ENCODE measurements at places on chromosomes 16 and 17.

DNA sequence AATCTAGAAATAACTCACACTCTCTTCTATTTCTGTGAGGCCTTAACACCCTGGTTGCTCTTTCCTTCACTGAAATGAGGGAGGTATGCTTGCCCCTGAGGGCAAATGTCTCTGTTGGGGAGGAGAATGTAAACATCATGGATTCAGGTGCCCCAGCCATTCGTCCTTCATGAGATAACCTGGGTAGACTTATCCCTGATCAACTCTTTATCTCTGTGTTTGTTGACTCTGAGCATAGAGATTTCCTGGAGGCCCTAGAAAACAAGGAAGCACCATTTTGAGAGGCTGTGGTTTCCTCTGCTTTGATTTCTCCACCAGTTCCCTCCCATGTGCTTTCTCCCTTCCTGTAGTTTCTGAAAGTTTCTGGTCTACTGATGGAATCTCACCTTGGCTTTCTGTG lies 77.3 kb downstream of the PHKB start:
- DNase-seq, result no peak

- DNase-seq, result no peak
These were observed 41.8 kb downstream of the NOL11 start for GRCh38 chr17:67759355-67760171.

- no peak for DNase-seq
These were observed 1.8 kb upstream of the SHISA9 start for GRCh38 chr16:12899529-12900143.

DNA sequence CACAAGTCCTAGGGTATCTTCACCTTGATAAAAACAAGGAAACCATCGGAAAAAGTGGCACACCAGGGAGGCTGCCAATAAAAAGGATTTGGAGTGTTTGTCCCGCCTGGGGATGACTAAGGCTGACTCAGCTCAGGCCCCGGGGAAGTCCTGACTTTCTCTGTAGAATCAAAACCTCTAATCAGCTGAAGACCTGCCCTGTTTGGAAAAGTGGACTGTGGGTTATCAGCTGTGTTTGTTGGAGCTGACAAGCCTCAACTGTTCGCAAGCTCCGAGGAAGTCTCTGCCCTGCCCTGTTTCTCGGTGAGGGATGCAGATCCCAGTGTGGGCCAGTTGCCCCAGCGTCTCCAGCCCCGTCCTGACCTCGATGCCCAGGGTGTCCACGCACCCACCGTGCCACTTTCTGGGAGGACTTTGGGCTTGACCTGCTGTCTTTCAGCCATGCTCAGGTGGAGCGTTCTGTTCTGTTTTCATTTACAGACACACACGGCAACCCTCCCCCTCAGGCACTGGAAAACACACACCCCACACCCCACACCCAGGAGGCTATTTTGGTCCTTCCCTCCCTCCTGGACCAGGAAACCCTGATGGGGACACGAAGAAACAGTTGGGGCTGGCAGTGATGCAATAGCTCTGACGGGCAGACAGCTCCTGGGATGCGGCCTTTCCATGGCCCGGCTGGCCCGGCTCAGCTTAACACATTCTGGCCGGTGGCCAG lies 27.6 kb upstream of the PITPNA start:
- DNase-seq, result no peak

DNA sequence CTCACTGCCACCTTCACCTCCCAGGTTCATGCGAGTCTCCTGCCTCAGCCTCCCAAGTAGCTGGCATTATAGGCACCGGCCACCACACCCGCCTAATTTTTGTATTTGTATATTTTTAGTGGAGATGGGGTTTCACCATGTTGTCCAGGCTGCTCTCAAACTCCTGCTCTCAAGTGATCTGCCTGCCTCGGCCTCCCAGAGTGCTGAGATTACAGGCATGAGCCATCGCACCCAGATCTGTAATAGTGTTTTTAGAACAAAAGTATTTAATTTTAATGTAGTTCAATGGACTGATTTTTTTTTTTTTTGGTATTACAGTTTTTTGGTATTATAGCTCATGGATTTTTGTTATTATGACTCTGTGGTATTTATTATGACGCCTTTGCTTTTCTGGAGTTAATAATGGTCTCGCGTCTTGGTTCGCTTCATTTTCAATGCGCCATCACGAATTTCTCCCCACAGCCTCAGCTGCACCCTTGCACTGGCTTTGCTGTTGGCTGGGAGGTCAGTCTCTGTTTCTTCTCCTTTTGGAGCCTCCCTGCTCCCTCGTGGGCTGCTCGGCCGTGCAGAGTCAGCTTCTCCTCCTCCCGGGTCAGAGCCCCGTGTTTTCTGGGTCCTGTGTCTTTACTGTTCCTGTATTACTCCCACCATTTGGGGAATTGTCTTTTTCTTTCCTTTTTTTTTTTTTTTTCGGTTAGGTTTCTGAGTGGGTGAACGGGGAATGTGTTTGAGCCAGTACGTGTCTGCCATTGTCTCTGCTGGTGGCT lies 27.2 kb downstream of the BAIAP2 start:
- DNase-seq, result no peak

- no peak for DNase-seq
These were observed 3.8 kb downstream of the TMC6 start for GRCh38 chr17:78124836-78125137.

- DNase-seq, result no peak
These were observed 19.5 kb downstream of the SEC14L1 start for GRCh38 chr17:77160091-77160874.

GRCh38 chr17:2023692-2024571 lies 1.2 kb downstream of the RTN4RL1 start:
- DNase-seq, result no peak

DNA sequence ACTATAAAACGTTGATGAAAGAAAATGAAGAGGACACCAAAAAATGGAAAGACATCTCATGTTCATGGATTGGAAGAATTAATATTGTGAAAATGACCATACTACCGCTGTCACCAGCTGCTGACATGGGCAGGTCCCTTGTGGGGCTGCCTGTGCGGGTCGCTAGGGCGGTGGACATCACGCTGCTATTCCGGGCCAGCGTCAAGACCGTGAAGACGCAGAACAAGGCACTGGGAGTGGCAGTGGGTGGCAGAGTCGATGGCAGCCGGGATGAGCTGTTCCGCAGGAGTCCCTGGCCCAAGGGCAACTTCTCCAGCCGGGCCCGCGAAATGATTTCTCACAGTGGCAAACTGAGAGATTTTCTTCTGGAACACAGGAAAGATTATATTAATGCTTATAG lies 48.2 kb upstream of the NSRP1 start:
- DNase-seq, result no peak

DNA sequence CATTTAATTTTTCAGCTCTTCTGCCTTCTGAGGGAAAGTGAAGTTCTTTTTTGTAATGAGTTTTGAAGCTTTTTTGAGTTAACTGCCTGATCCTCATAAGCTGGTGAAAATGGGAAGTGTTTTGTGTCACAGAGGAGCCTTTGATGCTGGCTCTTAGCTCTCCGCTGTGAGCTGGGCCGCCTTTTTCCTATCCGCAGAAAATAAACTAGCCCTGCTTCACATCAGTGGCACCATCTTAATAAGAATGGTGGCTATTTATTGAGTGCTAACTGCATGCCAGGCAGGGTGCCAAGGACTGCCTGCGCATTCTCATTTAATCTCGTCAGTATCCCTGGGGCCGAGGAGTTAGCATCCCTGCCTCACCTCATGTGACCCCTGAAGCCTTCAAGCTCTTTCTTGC lies 309.0 kb downstream of the CPPED1 start:
- DNase-seq, result no peak

DNA sequence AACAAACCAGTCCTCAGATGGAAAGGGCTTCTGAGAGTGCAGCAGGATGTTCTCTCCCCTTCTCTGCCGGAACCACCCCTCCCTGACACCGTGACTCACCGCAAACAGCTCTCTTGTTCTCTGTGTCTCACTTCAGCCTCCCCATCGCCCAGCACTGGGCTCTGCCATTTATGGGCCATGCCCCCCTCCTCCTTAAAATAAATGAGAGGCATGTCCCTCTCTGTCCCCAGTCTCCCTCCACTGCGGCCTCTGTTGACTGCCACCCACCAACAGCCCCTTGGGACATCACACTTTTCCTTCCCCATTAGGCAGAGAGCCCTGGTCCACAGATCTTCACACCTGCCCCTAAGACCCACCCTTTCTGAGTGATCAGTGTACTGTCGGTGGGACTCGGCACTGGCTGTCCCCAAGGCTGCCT lies 6.3 kb downstream of the CCDC102A start:
- peak; percentile 74 for DNase-seq

DNA sequence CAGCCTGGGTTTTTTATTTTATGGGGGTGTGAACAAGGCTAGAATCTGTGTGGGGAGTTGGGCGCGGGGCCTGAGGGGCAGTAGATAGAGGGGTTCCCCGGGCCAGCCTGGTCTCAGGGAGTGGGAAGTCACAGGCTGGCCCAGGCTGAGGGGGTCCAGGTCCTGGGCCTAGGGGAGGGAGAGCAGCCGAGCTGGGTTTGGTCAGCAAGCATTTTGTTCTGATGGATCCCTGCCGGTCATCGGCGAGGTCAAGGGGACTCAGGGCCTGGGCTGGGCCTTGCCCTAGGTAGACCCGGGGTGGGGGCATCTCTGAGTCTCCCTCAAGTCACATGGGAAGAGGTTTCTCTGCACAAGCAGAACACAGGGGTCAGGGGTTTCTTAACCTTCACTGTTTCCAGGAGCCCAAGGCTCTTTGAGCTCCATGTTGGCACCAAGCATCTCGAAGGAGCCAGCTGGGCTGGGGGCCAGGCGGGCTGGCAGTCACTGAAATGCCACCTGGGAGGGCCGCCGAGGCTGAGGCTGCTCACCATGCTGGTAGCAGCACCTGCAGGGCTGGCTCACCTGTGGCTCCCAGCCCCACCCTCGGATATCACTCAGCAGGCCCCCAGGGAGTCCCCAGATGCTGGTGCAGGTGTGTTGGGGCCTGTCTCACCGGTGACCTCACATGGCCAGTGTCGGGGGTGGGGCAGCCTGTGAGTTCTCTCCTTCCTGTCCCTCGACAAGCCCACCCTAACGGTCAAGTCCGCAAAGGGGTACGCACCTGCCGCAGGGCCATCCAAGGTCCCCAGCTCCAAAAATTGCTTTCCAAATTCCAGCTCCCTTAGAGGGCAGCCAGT lies 41.0 kb downstream of the SLC7A5 start:
- no peak for DNase-seq

DNA sequence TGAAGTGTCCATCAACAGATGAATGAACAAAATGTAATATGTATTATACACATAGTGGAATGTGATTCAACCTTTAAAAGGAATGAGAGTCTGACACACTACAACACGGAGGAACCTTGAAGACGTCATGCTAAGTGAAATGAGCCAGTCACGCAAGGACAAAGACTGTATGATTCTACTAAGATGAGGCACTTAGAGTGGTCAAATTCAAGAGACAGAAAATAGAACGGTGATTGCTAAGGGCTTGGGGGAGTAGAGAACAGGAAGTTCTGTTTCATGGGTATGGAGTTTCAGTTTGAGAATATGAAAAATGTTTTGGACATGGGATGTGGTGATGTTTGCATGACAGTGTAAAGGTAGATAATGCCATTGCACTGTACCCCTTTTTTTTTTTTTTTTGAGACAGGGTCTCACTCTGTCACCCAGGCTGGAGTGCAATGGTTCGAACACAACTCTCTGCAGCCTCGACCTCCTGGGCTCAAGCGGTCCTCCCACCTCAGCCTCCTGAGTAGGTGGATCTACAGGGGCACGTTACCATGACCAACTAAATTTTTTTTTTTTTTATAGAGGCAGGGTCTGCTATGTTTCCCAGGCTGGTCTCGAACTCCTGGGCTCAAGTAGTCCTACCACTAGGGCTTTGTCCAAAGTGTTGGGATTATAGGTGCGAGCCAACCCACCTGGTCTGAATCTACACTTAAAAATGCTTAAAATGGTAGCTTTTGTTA lies 2.9 kb upstream of the CCDC102A start:
- DNase-seq, result no peak

- no peak for DNase-seq
These were observed 19.2 kb downstream of the TMEM114 start for GRCh38 chr16:8571061-8571596.

- no peak for DNase-seq
These were observed 9.3 kb downstream of the GAS2L2 start for GRCh38 chr17:35743626-35744328.

GRCh38 chr16:72908362-72909167 lies 139.4 kb downstream of the ZFHX3 start:
- no peak for DNase-seq

DNA sequence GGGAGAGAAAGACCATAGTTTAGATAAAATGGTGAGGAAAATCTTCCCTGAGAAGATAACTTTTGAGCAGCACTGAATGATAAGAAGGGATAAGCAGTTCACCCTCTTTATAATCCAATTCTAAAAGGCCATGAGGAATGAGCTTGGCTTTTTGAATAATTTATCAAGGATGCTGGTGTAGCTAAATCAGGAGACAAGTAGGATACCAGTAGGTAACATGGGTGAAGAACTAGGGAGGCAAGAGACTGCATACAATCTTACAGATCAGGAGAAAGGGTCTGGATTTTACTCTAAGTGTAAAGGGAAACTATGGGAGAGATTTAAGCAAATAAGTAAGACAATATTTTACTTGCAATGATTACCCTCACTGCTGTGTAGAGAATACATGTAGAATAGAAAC lies 60.7 kb downstream of the MED13 start:
- no peak for DNase-seq

Measured in CD4-positive, alpha-beta T cell (primary cell).